ENCODE measurements at places on chromosomes 16 and 17. TPM values are rescaled to one million over a fixed set of nuclear protein-coding genes. Genes with fewer than 3 reads are reported as not detected.

- H3K27ac ChIP-seq, result no peak overlapping the region
- DNase-seq, result no peak
- no peaks in the 10 kb centered on the region for H3K36me3 ChIP-seq
- H3K4me1 ChIP-seq, result peaks cover 19% of the 10 kb centered on the region
- H3K27me3 ChIP-seq, result no peaks in the 10 kb centered on the region
These were observed 158.6 kb downstream of the C16orf78 start for GRCh38 chr16:49531931-49532840.

DNA sequence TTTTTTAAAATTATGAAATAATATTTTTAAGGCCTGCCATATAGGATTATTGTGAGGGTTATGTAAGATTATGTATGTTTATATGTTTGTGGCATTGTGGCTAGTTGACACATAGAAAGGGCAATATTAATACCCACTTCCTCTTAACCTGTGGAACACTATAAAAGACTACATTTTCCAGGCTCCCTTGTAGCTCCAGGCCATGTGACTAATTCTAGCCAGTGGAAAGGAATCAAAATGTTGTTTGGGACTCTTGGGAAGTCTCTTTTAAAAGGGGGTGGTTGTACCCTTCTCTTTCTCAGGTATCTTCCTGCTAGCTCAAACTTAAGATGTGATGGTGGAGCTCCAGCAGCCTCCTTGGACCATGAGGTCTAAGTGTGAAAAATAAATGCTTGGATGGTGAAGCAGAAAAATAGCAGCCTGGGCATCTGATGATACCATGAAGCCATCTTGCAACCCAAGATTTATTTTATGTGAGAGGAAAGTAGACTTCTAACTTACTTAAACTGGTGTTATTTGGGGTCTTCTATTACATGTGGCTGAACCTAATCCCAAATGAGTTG is 39.2 kb downstream of the TEKT5 start:
- H3K36me3 ChIP-seq, result no peaks in the 10 kb centered on the region
- DNase-seq, result no peak
- H3K27ac ChIP-seq, result no peak overlapping the region
- no peaks in the 10 kb centered on the region for H3K4me1 ChIP-seq
- H3K27me3 ChIP-seq, result no peaks in the 10 kb centered on the region

PERCC1 gene
- 0.81 TPM for total RNA-seq

- no peaks in the 10 kb centered on the region for H3K27me3 ChIP-seq
- H3K27ac ChIP-seq, result peak overlapping the region; percentile 76
- H3K4me1 ChIP-seq, result peaks cover 1% of the 10 kb centered on the region
- H3K36me3 ChIP-seq, result peaks cover 4% of the 10 kb centered on the region
- DNase-seq, result no peak
These were observed 45.0 kb upstream of the CRISPLD2 start for GRCh38 chr16:84774810-84775209.

RND2 gene
- not detected for total RNA-seq

GRCh38 chr16:57997176-57997527 is 3.3 kb downstream of the ZNF319 start:
- H3K27me3 ChIP-seq, result no peaks in the 10 kb centered on the region
- peaks cover 41% of the 10 kb centered on the region for H3K4me1 ChIP-seq
- no peak for DNase-seq
- no peak overlapping the region for H3K4me3 ChIP-seq
- peaks cover 1% of the 10 kb centered on the region for H3K36me3 ChIP-seq

- no peak for DNase-seq
- H3K4me1 ChIP-seq, result no peaks in the 10 kb centered on the region
- no peak overlapping the region for H3K27ac ChIP-seq
- no peak overlapping the region for H3K4me3 ChIP-seq
These were observed 216.4 kb upstream of the DYNLRB2 start for GRCh38 chr16:80324371-80324770.

GRCh38 chr17:39908789-39909352 is 9.6 kb downstream of the GSDMB start:
- DNase-seq, result no peak
- H3K4me1 ChIP-seq, result peaks cover 8% of the 10 kb centered on the region
- H3K4me3 ChIP-seq, result no peak overlapping the region

DNA sequence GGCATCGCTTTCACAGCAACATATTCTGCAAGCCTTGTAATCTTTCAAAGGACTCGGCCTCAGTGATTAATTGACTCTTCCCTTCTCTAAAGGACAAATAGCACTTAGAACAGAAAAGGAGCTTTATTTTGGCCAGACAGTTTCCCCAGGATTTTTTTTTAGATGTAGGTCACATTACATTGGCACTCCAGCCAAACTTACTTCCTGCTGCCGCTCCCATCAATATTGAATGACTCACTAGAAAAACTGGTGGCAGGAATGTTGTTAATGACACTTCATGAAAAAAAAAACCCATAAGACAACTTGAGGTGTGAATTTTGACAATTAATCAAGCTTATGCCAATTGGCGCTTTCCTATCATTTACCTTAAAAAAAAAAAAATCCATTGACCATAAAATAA is 432.6 kb downstream of the TOX3 start:
- H3K27me3 ChIP-seq, result no peaks in the 10 kb centered on the region
- DNase-seq, result no peak
- H3K4me1 ChIP-seq, result no peaks in the 10 kb centered on the region

GRCh38 chr16:86319585-86320236 is 190.6 kb upstream of the FOXF1 start:
- H3K4me1 ChIP-seq, result no peaks in the 10 kb centered on the region
- H3K4me3 ChIP-seq, result no peak overlapping the region
- H3K27ac ChIP-seq, result no peak overlapping the region
- H3K36me3 ChIP-seq, result no peaks in the 10 kb centered on the region
- DNase-seq, result no peak

TEX14 gene
- 0.84 TPM for total RNA-seq

GRCh38 chr16:30786115-30786935 is 680 bp downstream of the ZNF629 start:
- no peaks in the 10 kb centered on the region for H3K27me3 ChIP-seq
- H3K4me3 ChIP-seq, result peak overlapping the region; percentile 93
- H3K4me1 ChIP-seq, result peaks cover 16% of the 10 kb centered on the region
- H3K27ac ChIP-seq, result peak overlapping the region; percentile 42

DNA sequence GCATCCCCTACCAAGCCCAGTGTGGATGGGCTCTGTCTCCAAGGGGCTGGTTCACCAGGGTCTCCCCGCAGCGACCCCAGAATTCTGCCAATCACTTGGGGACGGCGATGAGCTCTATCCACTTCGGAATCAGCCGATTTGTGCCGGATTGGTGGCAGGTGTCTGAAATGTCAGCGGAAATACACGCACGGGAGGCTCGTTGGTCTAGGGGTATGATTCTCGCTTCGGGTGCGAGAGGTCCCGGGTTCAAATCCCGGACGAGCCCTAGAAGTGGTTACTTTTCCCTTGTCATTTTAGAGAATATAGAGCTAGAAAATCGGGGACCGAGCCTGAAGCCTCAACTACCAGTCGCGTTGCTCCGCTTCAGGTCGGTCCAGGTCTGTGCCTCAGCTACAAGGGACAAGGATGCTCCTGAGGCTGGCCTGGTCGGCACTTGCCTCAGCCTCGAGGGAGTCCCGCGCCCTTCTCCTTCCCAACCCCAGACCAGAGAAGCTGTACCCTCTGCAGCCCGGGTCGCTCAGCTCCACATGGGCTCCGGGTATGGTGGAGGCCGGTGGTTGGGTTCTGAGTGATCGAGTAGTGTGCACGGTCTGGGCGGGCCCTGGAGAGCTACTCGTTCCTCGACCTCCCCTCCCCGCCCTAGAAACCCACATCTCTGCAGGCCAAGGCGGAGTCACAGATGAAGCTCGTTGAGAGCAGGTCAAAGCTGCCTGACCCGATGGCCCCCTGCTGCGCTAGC is 16.0 kb upstream of the OR1F1 start:
- H3K4me3 ChIP-seq, result peak overlapping the region; percentile 90
- DNase-seq, result peak; percentile 67
- peaks cover 34% of the 10 kb centered on the region for H3K4me1 ChIP-seq

- peak overlapping the region; percentile 9 for H3K27ac ChIP-seq
- H3K36me3 ChIP-seq, result peaks cover 42% of the 10 kb centered on the region
- peak; percentile 76 for DNase-seq
- H3K27me3 ChIP-seq, result no peaks in the 10 kb centered on the region
- peak overlapping the region; percentile 69 for H3K4me3 ChIP-seq
- peaks cover 81% of the 10 kb centered on the region for H3K4me1 ChIP-seq
These were observed 167.4 kb upstream of the CACNG5 start for GRCh38 chr17:66667491-66668030.

ZDHHC1 gene
- 2.1 TPM for total RNA-seq

DNA sequence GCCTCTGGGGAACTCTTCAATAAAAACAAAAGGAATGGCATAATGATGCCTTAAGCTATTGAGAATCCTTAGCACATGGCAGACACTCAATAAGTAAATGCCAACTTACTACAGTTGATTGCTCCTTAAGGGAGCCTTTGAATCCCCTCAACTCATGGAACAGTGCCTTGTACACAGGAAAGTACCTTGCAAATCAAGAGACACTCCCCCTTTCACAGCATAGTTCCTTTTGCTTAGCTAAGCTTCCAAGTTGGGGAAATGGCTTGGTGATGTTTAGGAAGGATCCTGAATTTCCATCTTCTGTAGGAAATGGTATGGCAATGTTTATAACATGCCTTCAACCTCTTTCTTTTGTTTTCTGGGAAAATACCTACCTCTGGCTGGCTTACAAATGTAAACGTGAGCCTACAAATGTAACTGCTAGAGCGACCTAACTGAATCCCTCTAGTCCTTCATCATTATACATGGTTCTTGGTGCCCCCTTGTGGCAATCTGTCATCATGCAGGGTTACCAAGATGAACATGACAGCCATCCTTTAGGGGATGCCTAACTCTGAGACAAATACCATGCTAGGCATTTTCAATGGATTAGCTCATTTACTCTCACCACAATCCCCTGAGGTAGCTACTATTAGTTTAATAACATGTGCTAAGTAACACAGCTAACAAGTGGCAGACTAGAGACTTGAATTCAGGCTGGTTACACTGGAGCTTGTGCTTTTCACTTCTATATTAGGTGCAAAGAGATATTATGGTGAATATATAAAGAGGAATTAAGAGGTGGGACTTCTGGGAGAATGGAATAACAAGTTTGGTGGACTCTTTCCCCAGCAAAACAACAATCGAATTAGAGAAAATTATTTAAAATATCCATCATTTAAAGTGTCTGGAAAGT is 65.0 kb downstream of the MMD start:
- H3K4me3 ChIP-seq, result no peak overlapping the region
- H3K27ac ChIP-seq, result no peak overlapping the region
- peaks cover 10% of the 10 kb centered on the region for H3K36me3 ChIP-seq
- H3K27me3 ChIP-seq, result peaks cover 39% of the 10 kb centered on the region

- H3K27ac ChIP-seq, result peak overlapping the region; percentile 99
- DNase-seq, result no peak
- H3K36me3 ChIP-seq, result peaks cover 47% of the 10 kb centered on the region
- peak overlapping the region; percentile 98 for H3K4me3 ChIP-seq
- H3K4me1 ChIP-seq, result peaks cover 65% of the 10 kb centered on the region
These were observed 621 bp downstream of the CEP95 start for GRCh38 chr17:64507413-64507782.
